ENCODE measurements at places on chromosomes 5 and 9.

- DNase-seq: no peak
These were observed 39.5 kb downstream of the LARP1 start for GRCh38 chr5:154794525-154795234.

DNA sequence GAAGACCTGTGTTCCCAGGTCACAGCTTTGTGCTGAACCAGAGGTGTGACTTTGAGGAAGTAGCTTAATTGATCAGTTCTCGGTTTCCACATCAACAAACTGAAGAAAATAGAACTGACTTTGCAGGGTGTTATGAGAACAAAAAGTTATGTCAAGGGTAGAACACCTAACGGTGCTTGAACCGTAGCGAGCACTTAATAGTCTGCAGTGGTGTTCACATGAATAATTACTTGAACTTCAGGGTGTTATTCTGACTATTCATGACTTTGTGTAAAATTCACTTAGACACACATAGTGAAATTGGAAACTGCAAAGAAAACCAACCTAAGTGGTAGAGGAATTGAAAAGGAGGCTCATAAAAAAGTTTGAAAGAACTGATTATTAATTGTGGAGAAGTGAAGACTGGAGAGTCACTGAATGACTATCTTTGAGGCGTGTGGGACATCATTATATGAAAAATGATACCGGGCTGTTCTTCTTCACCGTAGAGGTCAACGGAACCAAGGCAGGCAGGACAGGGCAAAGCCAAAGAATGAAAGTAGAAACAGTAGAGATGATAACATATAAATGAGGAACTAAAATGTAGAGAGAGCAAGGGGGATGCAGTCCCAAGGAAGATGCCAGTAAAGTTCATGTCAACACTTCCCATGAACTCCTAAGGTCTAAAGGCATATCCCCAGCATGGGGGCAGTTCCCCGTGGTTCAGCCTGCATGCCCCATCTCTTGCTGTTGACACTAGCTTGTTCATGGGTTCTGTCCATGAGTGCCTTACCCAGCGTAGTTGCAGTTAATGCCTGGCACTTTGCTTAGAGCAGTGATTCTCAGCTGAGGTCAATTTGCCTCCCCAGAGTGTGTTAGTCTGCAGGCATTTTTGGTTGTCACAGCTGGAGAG, 118.7 kb downstream of the ZNF462 start:
- DNase-seq: no peak

DNA sequence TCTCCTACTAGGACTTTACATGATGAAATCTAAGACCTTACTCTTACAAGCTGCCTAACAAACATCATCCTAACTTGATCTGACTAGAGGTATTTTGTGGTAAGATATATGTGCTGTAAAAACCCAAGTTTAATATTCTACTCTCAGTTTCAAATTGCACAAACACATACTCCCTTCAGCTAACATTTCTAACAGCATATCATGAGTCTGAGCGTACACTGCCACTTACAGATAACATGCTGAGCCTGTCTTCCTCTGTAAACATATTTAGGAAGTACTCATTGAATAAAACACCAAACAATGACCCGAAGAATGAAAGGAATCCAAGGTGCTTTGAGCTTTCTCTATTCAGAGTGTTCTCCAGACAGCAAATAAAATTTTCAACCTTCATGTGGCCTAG, 7.9 kb upstream of the ESM1 start:
- DNase-seq: no peak

DNA sequence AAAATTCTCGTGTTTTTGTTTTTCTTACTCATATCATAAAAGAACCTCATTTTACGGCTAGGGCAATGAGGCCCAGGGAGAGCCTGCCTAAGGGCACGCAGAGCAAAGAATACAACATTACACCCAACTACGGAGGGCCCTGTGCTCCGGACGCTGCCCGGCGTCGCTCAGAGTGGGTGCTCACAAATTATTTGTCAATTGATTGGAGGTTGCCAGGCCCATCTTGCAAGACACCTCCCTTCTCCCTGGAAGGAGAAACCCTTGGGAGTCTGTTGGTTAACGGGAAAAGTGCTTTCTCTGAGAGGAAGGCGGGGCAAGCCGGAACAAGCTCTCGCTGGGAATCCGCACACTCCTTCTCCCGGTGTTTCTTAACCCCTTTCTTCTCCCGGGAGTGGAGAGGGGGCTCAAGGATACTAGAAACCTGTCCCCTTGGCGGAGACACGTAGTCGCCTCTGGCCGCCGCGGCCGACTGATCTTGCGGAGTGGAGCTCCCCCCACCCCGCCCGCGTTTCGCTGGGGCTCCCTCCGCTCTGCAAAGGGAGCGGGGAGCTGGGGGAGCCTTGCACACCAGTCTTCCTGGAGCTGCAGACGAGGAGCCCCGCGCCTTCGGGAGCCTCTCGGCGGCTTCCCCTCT, 599.3 kb upstream of the SGCD start:
- DNase-seq: no peak

- no peak for DNase-seq
These were observed 51.8 kb upstream of the CDKN2B start for GRCh38 chr9:22060831-22061383.

GRCh38 chr5:51987669-51988209, 604.5 kb downstream of the ISL1 start:
- no peak for DNase-seq

DNA sequence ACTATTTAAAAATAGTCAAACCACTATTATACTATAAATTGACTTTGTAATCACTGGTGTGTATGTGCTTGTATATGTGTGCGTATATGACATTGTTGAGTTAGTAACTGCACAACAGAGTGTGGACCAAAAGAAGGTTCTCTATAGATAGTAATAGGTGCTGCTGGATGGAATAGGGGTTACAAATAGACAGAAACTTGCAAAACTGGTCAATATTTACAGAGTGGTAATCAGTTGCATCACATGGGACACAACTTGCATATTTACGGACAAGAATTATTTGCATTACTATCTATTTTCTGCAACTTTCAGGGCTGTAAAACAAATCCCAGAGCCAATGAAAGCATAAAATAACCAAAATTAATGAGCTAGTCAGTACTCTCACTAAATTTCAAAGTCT, 42.4 kb downstream of the TNFSF8 start:
- no peak for DNase-seq
